ENCODE measurements at places on chromosomes 5 and 9. TPM values are rescaled to one million over a fixed set of nuclear protein-coding genes. Genes with fewer than 3 reads are reported as not detected.

Gene BHMT2
- total RNA-seq = 54.8 TPM

Gene FAM221B
- not detected for total RNA-seq

Gene TNFSF15
- 2.3 TPM for total RNA-seq

Gene AQP7
- 11.9 TPM for total RNA-seq

Gene CAMLG
- 22.9 TPM for total RNA-seq

Gene ANAPC2
- total RNA-seq = 57.2 TPM

Gene LHX3
- not detected for total RNA-seq

Gene CATSPER3
- 1.4 TPM for total RNA-seq

Gene QRFP
- not detected for total RNA-seq

Gene KLF9
- 100 TPM for total RNA-seq

Gene RPS14
- total RNA-seq = 1,504 TPM

Gene CCIN
- total RNA-seq = 0.13 TPM

Gene BTNL9
- total RNA-seq = 11.9 TPM

Gene FOXE1
- 2.2 TPM for total RNA-seq

Gene OGN
- total RNA-seq = 3.8 TPM

Gene AK1
- total RNA-seq = 77.9 TPM

Gene DND1
- 1.0 TPM for total RNA-seq

Gene ARHGEF39
- 0.72 TPM for total RNA-seq

Gene NTNG2
- 2.2 TPM for total RNA-seq

Gene NEUROG1
- not detected for total RNA-seq

Gene FAM114A2
- total RNA-seq = 36.2 TPM

Gene MSANTD3
- 14.3 TPM for total RNA-seq

Gene TRPM3
- total RNA-seq = 11.4 TPM

Gene CCDC192
- not detected for total RNA-seq

Gene UHRF2
- total RNA-seq = 45.1 TPM

Gene BSPRY
- 14.5 TPM for total RNA-seq

Gene CBY3
- not detected for total RNA-seq

Gene NTRK2
- total RNA-seq = 41.2 TPM

Gene IL4
- not detected for total RNA-seq

Gene GRM6
- not detected for total RNA-seq

Gene HSPA9
- 192 TPM for total RNA-seq

Gene TAS2R1
- total RNA-seq = not detected

Gene NIPBL
- 65.5 TPM for total RNA-seq

Gene LIFR
- total RNA-seq = 90.1 TPM

Gene ISCA1
- 31.0 TPM for total RNA-seq

Gene SLC44A1
- 42.3 TPM for total RNA-seq

Gene PCDHGA12
- total RNA-seq = 4.0 TPM

Gene PRLR
- 6.3 TPM for total RNA-seq

Gene COL15A1
- total RNA-seq = 42.0 TPM

Gene PPP2R2B
- total RNA-seq = 4.0 TPM

Gene MTAP
- 42.4 TPM for total RNA-seq

Gene HAVCR2
- 14.6 TPM for total RNA-seq

Gene GMCL2
- not detected for total RNA-seq

Gene CPLANE1
- 23.3 TPM for total RNA-seq

Gene OBP2B
- not detected for total RNA-seq
